Mesendoderm (in vitro differentiated cells): ENCODE measurements at places on chromosomes 1 and 21.

DNA sequence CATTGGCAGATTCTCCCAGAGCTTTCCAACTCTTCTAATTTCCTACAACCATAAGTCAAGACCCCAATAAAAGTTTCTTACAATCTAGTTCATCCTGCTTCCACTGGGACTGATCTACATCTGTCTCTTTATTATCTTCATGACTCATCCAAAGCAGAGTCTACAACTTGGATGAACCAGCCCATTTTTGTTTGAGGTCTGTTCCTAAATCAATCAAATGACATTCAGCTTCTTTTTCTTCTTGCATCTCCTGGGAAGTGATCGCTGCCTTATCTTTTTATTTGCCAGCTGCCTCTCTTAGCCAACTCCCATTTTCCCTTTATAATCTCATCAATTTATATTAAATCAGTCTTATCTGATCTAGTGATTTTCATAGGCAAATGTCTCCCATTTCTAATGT, 105.6 kb downstream of the ERG start:
- DNase-seq = no peak

GRCh38 chr1:180507795-180508724, 5.7 kb upstream of the ACBD6 start:
- no peak for DNase-seq

DNA sequence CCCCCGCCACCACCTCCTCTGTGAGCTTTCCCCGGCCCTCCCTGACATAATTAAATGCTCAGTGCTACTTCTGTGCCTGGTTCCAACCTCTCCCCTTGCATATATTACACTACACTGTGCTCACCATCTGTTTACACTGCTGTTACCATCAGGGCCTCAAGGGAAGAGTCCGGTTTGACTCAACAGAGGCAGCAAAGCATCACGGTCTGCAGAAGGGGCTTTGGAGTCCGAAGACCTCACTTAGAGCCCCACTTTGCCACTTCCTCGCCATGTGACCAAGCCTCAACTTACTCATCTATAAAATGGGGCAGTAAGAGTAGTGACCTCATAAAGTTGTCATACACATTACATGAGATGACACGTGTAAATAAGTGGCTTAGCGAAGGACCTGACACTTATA, 27.4 kb downstream of the KCNN3 start:
- DNase-seq = no peak

DNA sequence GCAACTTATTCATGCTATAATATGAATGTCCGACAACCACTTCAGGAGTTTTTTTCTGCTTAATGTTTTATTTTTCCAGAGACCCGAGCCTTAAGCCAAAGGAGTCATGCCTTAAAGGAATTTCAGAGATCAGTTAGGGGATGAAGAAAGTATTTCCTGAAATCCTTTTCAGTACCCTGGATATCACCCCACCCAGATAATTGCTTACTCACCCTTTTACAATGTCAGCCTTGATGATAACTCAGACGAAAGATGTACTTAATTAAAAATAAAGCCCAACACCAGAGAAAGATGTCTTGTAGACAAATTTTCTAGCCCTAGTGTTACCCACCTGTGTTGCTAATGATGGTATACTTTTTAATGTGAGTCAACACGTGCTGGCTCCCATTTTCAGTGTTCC, 124.1 kb downstream of the XCL2 start:
- DNase-seq = peak; percentile 58

GRCh38 chr1:17113963-17114362, 5.3 kb downstream of the PADI2 start:
- no peak for DNase-seq

DNA sequence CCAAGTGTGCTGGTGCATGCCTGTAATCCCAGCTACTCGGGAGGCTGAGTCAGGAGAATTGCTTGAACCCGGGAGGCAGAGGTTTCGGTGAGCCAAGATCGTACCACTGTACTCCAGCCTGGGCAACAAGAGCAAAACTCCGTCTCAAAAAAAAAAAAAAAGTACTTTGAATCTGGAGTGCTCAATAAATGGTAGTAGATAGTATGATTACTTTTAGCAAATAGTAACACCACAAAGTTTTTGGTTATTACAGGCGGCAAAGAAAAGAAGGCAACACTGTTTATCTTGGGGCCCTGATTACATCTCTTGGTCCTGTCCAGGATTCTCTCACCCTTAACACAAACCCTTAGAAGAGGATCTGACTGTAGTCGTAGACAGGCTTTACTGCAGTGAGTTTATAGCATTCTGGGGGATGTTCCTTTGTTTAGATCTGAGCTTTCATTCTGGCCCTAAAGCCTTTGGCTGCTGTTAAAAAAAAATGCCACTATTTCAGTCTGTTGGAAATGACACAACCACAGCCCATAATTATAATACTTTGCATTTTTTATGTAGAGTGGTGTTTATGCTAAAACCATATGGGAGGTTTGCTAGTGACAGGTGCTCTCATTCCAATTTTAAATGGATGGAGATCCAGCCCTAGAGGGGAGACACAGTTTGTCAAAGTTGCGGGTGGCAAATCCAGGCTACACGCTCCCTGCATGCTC, 79.7 kb upstream of the SLC2A1 start:
- no peak for DNase-seq

DNA sequence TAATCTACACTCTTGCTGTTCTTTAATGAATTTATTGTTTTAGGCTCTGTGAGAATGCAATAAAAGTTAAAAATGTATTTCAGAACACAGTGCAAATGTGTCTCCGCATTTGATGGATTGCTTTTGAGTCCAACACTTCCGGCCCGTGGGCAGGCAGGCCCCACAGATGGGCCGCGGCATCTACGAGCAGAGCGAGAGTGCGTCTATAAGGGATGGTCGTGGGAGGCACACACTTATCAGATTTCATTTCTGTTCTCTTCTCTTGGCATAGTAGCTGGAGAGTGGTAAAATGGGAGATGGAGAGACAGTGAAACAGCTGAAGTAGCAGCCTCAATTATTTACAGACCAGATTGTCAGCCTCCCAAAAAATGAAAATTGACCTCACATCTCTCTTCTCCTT, 134.2 kb downstream of the NAV1 start:
- no peak for DNase-seq

GRCh38 chr1:29688471-29689365, 452.4 kb downstream of the PTPRU start:
- peak; percentile 59 for DNase-seq

DNA sequence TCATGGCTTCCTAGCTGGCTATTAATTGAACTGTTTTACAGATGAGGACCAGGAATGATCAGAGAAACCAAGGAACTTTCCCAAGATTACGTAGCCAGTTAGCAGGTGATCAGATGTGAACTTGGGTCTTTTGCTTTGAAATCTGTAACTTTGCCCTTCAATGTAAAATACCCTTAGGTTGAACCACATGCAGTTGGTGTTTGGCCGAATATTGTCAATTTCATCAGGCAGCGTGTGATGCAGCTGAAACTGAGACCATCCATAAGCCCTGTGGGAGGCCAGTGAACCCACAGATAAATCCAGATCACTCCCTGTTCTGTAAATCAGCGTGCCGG, 150.8 kb downstream of the ETS2 start:
- no peak for DNase-seq

DNA sequence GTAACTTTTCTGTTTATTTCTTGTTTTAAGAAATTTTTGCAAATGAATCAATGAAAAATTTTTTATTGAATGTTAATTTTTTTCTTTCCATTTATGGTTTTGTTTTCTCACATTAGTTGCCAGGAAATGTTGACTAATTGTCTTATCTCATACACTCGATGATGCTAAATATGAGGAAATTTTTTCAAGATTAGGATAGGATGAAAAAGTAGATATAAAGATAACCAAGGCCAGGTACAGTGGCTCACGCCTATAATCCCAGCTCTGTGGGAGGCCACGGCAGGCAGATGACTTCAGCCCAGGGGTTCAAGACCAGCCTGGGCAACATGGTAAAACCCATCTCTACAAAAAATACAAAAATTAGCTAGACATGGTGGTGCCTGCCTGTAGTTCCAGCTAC, 12.6 kb downstream of the LAX1 start:
- DNase-seq = no peak

DNA sequence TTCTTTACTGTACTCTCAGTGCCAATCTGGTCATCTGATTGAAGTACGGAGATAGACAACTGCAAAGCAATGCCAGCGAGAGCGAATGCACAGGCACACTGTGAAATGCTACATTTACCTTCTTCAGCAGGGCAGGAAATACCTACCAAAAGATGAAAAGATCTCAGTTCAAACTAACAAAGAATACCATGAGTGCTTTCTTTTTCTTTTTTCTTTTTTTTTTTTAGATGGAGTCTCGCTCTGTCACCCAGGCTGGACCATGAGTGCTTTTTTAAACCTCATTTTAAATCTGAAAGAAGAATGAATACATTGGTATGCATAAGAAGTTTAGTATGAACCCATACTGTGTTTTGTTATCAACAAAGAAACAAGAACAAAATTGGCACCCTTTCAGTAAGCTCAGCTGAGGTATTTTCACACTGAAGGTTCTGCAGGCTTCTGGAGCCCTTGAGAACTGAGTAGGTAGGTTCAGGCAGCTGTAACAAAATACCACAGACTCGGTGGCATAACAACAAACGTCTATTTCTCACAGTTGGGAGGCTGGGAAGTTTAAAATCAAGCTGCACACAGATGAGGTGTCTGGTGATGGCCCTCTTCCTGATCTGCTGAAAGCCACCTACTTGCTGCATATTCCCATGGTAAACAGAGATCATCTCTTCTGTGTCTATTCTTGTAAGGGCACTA, 1.7 kb upstream of the CHI3L2 start:
- DNase-seq = no peak

DNA sequence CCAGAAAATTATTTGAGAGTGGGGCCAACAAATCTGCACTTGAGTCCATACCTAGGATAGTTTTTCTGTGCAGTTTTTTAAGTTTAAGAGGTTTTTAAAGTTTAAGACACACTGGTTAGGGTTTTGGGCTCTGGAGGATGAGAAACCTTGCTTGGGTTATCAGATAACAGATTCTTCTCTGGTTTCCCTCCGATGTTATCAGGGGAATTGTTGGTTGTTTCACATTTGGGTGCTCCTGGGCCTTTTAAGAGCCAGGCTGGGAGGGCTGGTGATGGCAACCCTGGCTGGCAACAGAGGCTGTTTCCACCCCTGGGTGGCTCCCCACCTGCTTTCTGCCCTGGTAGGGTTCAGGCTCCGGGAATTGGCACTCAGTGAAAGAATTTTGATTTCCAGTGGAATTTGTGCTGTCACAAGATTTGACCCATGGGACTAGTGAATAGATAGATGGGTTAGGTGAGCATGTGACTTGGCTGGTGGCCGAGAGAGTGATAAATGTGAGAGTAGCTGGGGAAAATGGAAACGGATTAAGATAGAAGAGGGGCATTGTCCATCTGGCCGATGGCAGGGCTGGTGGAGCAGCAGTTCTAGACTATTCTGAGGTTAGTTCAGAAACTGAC, 14.8 kb downstream of the VANGL1 start:
- DNase-seq = no peak

DNA sequence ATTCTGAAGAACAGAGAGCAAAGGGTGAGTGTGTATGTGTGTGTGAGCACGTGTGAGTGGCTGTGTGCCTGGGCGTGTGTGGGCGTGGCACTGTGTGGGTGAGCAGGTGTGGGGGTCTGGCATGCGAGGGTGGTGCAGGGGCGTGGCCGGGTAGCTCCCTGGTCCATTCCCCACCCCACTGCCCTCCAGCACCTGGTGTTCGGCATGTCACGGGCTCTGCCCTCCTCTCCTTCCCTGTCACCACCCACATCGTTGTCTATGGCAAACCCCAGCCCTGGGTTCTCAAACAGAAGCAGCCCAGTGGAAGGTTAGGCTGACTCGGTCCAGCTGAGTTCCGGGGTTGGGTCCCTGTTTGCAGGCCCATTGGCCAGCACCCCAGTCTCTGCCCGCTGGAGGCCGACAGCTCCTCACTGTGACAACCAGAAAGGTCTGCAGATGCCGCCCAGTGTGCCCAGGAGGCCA, 39.8 kb downstream of the UBE2G2 start:
- no peak for DNase-seq
